ENCODE measurements at places on chromosomes 1 and 21.

DNA sequence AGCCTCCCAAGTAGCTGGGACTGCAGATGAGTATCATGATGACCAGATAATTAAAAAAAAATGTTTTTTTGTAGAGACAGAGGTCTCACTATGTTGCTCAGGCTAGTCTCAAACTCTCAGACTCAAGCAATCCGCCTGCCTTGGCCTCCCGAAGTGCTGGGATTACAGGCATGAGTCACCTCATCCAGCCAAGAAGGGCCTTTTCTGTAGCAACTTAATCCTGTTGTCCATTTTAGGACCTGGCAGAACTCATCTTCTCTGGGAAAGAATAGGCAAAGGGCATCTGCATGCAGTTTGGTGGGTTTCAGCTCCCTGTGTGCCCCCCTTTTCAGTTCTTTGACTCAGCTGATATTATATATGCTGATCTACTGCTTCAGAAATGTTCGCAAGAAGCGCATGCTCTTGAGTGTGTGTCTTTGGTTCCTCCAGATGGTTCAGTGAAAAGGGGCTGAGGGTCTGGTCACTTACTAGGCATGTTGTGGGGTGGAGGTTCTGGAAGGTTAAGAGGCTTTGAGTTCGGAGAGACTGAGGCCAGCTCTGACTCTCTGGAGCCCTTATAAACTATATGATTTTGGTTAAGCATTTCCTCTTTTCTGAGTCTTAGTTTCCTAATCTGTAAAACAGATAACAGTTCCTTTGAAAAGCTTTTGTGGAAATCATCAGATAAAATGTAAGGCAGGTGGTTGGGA, 19.4 kb upstream of the SRSF4 start:
- DNase-seq, result no peak

DNA sequence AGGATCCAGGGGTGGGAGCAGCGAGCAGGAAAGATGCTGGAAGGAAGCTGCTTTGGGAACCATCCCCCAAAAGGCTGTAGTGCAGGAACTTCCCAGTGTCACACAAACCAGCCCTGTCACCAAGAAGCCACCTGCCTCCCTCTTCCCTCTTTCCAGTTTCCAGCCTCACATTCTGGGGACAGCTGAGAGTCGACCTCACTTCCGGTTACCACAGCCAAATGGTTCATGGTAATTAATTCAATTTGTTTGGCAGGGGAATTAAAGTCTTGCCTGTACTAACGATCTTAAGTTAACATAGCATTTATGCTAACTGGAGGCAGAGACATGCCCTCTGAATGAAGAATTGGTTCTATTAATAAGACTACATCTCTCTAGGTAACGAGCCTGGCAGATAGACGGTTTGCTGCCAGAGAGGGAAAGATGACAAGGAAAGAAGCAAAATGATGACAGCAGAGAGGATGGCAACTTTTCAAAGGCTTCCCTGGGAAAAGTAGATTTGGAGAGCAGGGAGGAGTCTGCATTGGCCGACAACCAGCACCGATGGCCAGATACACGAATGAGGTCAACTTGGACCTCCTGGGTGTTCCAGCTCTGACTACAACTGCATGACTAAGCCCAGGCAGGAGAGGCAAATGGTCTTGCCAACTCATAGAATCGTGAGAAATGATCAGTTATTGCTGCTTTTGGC, 64.1 kb downstream of the TMCO4 start:
- DNase-seq, result no peak

DNA sequence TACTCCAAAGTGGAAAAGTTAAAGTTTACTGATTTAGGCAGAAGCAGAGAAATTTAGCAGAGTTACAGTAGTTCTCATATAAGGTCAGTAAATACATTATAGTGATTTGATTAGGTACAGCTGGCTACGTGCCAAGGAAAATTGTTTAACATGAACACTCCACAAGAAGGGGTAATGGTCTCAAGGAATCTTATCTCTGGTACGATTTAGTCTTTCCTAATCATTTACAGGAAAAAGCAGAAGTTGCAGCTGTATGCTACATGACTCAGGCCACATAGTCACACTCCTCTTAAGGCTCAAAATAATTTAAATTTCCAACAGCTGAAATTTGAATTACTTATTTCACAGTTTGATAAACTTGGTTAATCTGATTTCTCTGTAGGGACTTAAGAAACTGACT, 36.9 kb upstream of the OR2B11 start:
- no peak for DNase-seq

- no peak for DNase-seq
These were observed 91.4 kb downstream of the HMCN1 start for GRCh38 chr1:185825556-185825955.

- DNase-seq, result no peak
These were observed 118.4 kb upstream of the PALMD start for GRCh38 chr1:99527545-99527944.

- no peak for DNase-seq
These were observed 101.7 kb downstream of the SSBP3 start for GRCh38 chr1:54304518-54304917.

GRCh38 chr21:42245331-42246193, 26.6 kb downstream of the ABCG1 start:
- DNase-seq, result no peak

GRCh38 chr1:203188686-203189232, 2.3 kb upstream of the CHI3L1 start:
- no peak for DNase-seq

GRCh38 chr1:225737161-225737560, 40.5 kb upstream of the SRP9 start:
- no peak for DNase-seq

GRCh38 chr1:19478322-19478721, 7.0 kb downstream of the CAPZB start:
- DNase-seq, result no peak

DNA sequence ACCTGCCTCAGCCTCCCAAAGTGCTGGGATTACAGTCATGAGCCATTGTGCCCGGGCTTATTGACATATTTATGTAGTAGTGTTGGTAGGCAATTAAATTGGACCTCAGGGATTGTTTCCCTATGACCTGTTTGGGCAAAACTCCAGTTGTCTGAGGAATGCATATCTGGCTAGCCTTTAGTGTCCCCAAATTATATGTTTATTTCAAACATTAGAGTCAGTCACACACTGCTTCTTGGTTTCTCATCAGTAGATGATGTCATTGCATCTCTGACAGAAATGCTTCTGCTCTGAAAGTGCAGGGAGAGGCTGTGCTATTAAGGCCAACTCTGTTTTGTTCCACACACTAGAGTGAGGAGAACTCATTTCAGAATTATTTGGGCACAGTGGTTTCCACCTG, 12.5 kb downstream of the PIP5K1A start:
- no peak for DNase-seq

- DNase-seq, result no peak
These were observed 30.3 kb downstream of the SMIM12 start for GRCh38 chr1:34829250-34829649.

DNA sequence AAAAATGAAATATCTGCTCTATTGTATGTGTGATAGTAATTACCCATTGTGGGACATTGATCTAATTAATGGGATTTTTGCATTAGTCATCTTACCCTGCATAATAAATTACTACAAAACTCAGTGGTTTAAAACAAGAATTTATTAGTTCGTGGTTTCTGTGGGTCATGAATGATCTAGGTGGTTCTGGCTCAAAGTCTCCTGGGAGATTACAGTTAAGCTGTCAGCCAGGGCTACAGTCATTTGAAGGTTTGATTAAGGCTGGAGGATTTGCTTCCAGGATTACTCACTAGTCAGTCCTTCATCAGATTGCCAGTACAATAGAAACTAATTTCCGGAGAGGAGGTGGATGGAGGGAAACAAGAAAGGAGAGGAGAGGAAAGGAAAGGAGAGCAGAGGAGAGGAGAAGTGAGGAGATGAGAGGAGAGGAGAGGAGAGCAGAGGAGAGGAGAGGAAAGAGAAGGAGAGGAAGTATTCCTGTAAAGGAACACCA, 60.4 kb upstream of the TNFSF4 start:
- DNase-seq, result no peak

DNA sequence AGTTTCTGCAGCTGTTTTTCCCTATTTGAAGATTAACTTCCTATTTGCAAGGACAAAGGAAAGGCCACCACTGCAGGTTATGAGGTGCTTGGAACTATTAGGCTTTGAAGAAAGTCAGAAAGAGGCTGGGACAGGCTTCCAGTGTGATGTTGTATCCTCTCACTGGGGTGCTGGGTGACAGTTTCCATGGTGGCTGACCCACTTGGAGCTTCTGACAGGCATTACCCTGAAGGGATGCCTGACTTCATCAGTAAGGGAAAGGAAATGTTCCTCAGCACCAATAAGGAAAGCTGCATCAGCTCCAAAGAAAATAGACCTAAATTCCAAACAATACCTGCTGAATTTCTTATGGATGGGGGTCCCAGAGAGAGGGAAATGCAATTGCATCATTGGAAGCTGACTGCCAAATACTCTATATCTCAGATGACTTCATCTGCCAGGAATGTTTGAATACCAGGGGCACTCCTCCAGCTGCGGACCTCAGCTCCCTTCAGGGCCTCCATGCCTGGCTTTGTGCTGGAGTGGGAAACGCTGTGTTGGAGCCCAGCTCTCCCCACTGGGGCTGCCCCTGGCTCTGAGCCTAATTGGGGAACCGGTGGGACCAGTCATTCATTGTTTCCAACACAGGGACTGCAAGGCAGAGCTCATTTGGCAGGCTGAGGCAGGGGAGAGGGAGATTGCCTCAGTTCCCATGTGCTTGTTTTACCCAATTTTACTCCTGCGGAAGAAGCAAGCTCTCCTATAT, 76.6 kb downstream of the RGL1 start:
- no peak for DNase-seq

DNA sequence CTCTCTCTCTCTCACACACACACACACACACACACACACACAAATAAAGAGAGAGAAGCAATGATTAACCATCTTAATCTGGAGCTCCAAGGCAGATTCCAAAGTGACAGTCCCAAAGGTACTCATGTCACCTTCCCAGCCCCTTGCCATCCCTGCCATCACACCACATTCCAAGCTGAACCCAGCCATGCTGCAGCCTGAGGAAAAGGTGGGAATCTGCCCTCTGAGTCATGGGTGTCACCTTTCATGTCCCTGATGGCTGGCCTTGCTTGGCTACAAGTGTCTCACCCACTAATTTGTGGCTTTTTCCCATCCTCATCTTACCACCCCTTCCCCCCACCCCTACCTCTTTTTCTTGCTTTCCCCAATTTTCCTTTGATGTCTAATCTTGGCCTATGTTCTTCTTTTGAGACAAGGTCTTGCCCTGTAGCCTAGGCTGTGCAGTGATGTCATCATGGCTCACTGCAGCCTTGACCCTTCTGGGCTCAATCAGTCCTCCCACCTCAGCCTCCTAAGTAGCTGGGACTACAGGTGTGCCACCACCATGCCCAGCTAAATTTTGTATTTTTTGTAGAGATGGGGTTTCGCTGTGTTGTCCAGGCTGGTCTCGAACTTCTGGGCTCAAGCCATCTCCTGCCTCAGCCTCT, 3.2 kb downstream of the ANXA9 start:
- DNase-seq, result no peak

GRCh38 chr1:6581561-6582305, 1.9 kb downstream of the ZBTB48 start:
- DNase-seq, result no peak

- DNase-seq, result no peak
These were observed 1.1 kb downstream of the ZMYM1 start for GRCh38 chr1:35080171-35080854.

GRCh38 chr21:33203371-33203724, 26.4 kb upstream of the IFNAR2 start:
- DNase-seq, result no peak

- no peak for DNase-seq
These were observed 10.0 kb upstream of the MPZL1 start for GRCh38 chr1:167711797-167712196.

- peak; percentile 45 for DNase-seq
These were observed 1.4 kb downstream of the NIT1 start for GRCh38 chr1:161119092-161119903.

DNA sequence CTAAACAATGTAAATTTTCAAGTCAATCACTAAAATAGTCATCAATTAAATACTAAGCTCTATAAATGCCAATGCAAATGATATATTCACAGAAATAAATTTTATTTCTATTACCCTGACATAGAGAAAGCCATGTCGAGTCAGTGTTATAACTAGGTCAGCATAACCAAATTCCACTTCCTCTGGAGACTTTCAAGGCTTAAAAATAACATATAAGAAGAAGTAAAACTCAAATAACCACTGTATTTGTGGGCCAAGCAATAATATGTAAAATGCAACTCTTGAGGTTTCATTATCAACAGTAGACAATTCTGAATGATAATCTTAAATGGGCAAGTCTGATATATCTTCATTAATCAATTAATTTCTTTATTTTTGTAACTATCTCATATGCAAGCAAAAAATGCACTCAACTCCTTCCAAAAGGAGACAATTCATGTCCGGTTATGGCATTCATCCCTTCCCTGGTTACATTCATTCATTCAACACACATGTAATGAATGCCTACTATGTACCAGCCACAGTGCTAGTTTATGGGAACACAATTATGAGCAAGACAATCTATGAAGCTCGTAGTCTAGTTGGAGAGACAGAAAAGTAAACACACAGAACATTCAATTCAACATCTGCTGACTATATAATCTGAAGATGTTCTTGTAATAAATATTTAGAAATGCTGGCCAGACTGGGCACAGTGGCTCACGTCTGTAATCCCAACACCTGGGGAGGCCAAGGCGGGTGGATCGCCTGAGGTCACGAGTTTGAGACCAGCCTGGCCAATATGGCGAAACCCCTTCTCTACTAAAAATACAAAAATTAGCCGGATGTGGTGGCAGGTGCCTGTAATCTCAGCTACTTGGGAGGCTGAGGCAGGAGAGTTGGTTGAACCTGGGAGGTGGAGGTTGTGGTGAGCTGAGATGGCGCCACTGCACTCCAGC, 37.1 kb upstream of the CAP1 start:
- no peak for DNase-seq

DNA sequence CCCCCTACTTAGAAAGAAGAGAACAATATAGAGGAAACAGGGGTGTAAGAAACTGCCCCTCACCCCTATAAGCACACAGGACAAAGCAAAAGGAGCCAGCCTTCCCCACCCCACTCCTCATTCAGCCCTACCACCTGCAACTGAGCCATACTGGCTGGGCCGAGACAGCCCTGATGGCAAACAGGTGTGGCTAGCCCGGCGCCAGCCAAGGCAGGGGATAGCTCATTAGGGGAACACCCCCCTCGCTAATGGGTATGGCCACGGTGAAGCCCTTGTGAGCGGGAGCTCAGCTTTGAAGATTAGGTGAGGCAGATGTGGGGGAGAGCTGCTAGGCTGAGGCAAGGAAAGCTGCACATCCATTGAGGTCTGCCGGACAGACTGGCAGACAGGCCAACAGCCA, 65.5 kb downstream of the ERI3 start:
- no peak for DNase-seq

DNA sequence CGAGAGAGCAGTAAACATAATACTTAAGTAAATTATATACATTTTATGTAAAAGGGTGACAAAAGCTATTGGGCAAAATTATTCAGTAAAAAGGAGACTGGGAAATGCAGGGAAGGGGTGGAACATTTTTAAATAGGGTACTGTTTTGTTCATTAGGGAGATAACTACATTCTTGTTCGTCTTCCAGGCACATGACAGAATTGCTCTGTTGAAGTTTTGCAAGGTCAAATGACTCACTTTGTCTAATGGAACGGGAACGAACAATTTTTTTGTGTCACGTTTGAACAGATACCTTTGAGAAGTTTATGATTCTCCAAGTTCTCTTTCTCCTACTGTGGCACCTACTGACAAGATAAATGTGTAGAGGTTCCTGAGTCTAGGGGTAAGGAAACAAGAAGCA, 382.3 kb upstream of the ZRANB2 start:
- DNase-seq, result no peak
